ENCODE measurements at places on chromosomes 7 and 10.

- DNase-seq: no peak
Measured at GRCh38 chr7:50095634-50096033, 2.6 kb upstream of the ZPBP start.

DNA sequence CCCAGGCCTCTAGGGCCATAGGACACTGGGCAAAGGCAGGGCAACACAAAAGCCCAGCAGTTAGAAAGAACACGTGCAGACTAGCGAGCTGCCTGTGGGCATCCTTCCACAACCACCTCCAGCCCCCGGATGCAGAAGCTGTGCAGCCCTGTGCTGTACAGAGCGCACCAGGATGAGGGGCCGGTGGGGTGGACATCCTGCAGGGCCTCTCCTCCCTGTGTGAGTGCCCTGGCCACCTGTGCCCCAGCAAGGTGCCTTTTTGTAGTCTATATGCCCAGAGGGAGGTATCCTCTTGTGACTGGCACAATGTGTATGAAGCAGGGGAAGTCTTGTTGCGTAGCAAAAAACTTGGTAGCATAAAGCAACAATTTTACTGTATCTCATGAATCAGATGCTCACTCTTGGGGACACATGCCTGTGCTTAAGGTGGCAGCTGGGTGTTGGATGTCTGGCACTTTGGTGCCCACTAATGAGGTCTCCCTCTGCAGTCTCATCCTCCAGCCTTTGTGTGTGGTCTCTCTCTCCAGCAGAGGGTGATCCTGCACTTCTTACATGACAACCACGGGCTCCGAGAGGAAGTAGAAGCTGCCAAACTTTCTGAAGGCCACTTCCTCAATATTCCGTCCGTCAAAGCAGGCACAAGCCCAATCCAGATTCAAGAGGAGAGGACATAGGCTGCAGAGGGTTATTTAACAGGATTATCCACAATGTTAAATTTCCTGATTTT, 8.7 kb downstream of the NCAPG2 start:
- no peak for DNase-seq

GRCh38 chr7:31707089-31707488, 20.1 kb downstream of the PPP1R17 start:
- DNase-seq: no peak

DNA sequence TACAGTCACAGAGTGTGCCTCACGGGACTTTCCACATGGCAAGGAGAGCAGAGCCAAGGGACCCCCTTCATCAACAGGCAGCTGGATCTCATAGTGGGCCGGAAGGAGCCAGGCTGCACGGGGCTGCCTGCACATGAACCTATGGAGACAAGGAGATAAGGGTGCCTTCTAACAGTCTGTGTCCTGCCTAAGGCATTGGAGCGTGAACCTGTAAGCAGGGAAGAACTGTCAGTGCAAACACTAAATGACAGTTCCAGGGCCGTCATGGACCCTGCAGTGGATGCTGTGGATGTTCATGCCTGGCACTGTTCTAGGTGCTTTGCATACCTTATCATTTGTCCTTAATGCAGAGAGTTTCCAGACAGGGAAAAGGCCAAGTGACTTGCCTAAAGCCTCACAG, 85.9 kb downstream of the WIPF3 start:
- no peak for DNase-seq

DNA sequence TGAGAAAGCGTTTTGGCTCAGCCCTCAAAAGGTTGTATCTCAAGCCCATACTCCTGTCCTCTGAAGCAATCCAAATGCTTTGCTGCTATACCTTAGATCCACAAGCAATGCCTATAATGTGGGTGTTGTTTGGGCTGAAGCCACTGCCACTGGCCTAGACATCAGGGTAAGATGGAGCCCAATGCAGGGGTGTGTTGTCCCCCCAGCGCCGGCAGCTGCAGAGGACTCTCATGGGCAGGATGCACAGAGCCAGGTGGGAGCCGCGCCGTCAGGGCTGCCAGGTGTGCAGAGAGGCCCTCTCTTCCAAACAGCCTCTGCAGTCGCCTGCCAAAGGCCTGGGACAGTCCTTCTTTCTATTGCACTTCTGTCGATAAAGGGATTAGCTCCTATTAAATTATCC, 205.2 kb upstream of the SHH start:
- DNase-seq: no peak

GRCh38 chr7:4100691-4101090, 581.4 kb upstream of the FOXK1 start:
- DNase-seq: no peak

DNA sequence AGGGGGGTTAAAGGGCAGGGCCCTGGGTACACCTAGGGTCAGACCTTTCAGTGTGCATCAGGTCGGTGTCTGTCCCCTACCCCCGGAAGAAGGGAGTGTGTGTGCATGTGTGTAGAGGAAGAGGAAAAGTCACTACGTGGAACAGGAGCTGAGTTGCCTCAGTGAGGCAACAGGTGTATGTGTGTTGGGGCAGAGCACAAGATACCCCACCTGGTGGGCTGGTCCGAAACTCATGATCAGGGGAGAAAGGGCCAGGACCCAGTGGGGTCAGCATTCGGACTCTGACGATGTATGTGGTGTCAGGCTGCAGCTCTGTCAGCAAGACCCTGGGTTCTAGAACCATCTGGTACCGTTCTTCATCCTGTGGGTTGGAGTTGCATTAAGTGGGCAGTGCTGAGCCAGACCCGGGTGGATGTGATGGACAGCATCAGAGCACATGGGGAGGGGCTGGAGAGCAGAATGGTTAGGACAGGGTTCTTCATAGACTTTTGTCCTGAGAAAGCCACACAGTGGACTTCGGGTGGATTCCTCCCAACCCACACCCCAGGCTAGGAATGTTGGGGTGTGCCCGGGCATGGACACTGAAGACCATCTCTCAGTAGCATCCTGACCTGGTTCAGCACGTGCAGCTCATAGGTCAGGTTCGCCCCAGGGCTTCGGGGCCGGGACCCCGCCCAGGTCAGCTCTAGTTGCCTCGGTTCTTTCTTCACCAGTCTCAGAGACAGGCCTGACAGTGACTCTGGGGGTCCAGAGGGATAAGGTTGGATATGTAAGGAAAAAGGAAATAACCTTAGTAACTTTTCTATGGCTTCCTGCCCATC, 10.7 kb downstream of the EPHA1 start:
- no peak for DNase-seq

DNA sequence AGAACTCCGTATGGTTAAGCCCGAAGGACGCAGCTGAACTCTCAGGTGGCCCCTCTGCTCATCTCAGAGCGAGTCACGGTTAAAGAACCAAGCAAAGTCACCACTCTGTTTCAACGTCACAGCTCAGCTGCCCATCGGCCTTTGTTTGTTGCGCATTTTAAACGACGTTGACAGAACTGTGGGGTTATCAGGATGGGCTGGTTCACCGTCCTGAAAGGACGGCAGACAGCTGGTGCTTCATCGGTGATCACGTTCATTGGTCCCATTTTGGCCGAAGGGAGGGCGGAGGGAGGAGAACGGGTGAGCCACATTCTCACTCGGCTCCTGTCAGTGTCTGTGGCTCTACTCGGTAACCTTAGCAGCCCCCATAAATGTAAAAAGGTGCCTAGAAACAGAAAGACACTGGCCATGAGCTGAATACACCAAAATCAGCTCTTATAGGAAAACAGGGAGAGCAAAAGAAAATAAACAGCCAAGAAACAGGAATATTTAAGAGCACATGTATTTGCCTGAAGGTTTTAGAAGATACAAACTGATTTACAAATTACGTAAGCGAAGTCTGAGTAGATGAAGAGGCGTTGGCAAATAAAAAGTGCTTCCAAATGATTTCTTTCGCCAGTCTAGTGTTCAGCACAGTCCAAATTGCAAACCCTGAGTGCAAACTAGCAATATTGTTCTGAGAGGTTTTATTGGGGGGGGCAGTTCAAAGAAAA, 8.4 kb downstream of the PRKAG2 start:
- DNase-seq: no peak

DNA sequence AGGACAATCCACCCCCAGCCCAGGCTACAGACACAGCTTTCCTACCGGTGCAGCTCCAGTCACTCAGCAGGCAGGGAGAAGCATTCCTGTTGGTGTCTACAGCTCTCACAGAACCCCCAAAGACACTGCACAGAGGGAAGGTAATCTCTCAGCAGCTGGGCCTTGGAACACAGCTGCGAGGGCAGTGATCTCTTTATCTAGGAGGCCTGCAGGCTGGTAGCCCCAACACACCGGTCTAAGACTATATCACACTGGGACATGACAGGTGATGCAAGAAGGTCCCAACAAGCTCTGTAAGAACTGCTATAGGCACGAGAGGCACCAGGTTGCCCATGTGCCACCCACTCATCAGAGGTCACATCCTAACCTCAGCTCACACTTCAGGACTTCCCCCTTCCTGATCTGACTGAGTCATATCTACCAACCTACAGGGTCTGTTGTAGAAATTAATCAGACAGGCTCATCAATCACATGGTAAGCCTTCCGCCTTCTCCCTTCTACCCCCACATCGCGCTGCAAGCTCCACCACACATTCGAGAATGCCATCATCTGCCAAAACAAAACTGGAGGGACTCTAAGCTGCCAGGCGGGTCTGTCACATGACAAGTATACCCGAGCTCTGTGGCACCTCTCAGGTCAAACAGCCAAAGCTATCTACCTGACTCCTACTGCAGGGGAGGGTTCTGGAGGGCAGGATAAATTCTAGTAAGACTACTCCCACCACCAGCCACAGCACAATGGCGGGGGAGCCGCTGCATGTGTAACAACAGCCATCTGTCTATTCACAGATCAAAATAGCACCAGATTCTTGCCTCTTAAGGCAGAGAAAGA, 26.1 kb downstream of the FAM53B start:
- DNase-seq: peak; percentile 69

DNA sequence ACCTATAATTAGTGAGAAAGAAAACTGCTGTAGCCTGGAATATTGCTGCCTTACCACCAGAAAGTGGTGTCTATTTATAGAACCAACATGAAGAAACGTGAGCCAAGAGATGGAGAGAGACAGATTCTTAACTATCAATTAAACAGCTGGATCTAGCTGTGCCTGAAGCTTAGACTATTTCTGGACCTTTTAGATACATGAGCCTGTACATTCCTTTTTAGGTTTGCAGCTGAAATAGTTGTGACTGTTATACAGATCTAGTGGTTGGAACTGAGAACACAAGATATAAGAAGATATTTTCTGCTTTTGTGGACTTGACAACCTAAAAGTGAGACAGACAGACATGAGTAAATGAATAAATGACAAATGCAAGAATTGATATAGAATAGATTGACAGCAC, 73.4 kb downstream of the CDK14 start:
- no peak for DNase-seq

DNA sequence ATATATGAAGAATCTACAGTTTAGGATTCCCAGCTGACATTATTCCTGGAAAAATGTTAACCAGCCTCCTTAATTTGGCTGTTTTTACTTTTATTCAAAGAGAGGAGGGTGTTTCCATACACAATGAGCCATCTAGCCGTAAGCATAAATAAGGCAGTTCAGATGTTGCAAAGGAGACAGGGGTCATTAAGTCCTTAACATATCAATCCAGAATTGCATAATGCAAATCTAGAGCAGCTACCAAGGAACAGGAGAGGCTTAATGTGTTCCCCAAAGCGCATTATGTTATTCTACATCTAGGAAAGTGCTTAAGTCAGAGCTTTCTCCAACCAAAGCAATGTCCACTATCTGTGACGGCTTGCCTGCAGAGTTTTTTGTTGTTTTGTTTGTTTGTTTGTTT, 32.4 kb upstream of the TCF7L2 start:
- DNase-seq: no peak

GRCh38 chr10:95236068-95236903, 42.2 kb downstream of the ACSM6 start:
- DNase-seq: no peak

- no peak for DNase-seq
Measured at GRCh38 chr7:44321796-44322195, 3.6 kb downstream of the CAMK2B start.

DNA sequence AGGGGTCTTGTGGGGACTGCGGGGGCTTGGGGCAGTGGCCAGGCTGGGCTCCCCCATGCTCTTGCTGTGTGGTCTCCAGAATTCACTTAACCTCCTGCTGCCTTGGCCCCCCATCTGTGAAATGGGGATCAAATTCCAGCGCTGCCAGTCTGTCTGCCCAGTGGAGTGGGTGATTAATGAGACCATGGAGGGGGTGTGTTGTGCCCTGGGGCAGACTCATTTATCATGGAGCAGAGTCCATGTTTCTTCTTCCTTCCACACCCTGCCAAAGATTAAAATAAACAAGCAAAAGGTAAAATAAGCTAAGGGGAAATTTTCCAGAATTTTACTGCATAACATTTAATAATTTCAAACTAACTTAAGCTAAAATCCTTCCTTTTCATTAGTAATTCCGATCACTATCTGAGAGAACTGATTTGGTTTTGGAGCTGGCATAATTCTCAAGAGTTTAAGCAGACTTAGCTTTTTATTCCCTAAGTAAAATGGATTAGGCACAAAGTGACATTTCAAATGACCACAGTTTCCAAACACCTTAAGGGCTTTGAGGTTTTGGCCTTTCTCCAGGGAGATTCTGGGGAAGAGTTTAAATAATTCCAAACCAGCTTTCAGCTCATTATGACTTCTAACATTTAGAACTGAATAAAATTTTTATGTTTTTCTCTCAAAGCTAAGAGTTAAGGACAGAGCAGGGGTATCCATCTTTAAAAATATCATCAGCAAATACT, 211.9 kb downstream of the CXCL12 start:
- no peak for DNase-seq

DNA sequence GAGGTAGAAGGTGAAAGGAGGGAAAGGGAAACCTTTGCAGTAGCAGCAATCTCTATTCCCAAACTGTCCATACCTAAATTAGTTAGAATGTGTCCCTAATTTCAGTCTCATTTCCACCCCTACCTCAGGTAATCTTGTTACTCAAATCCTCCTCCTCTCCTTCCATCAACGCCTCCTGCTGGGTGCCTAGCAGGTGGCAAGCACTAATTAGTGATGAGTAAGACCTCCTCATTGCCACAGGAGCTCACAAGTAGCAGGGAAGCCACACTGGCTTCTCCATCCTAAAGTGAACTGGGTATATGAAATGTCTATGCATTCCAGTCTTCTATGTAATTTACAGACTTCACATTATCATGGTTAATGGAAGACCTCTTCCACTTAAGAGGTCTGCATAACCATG, 25.7 kb upstream of the FAM133B start:
- DNase-seq: no peak

DNA sequence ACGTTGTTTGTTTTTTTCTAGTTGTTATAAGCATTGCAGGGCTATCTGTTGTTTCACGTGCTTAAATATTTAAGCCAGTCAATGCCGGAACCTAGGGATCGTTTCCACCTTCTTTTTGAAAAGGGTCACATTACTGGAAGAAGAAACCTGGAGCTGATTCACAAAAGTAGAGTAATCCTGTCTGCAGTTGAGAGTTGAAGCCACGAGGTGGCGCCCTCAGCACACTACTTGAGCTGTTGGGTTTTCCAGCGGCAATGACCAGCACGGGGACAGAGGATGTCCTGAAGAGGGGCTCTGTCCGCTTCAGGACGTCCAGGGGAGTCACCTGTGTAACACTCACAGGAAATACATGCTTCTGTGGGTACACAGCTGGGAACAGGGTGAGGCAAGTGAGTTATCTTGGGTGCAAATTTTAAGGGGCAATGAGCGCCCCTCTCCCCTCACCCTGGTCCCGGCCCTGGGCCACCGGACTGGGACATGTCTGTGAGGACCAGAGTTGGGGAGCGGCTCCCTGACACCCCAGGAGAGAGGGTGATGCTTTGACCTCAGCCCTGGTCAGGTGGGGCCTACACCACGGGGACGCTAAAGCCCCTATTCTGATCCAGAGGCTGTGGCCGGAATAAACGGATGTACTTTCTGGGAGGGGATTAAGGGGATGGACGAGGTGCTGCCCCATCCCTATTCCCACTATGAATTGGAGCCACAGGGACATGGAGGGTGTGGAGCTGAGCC, 26.3 kb upstream of the WDFY4 start:
- peak; percentile 41 for DNase-seq

- no peak for DNase-seq
Measured at GRCh38 chr10:70992436-70992835, 104.1 kb upstream of the PCBD1 start.

Data from T-helper 9 cell (primary cell).